AG09319 (cell line): ENCODE measurements at places on chromosomes 1 and 21.

DNA sequence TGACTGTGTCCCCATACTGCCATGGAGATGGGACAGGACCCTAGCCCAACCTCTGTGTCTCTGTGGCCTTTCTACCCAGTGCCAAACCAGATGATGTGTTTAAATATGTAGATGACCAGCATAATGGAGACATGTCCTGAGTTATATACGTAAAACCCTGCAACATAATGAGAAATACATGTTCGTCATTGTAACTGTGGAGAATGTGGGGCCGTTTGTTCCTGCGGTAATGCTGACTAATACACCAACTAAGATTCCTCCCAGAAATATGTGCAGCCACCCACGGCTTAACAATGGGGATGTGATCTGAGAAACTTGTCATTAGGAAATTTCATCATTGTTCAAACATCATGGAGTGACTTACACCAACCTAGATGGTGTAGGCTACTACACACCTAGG, 71.7 kb upstream of the SIM2 start:
- DNase-seq = no peak

- no peak for DNase-seq
These were observed 36.6 kb downstream of the RIMS3 start for GRCh38 chr1:40628903-40629292.

DNA sequence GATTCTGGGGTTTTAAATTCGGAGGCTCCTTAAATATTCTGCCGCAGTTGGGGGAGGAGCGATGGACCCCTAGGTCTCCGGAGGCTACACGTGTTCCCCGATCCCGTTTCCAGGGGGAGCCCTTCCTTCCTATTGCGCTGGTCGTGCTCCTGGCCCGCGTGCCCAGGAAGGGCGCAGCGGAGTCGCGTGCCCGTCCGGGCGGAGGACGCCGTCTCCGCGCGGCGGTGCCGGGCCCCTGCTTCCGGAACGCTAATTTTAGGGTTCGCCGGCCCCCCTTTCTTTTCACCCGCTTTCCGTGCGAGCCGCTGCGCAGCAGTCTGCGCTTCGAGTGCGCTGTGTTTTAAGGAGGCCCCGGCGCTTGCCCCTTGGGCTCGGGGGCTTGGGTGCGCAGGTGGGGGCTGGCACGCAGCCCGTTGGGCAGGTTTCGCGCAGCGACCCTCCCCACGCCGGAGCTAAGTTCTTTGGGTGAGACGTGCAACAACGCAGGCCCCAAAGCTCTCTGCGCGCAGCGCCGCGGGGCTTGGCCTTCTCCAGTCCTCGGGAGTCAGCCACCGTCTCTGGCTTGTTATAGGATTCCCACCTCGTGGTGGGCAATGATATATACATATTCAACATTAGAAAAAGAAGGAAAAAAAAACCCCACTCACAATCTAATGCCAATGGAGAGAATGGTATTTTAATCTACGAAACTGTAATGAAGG, 43.5 kb upstream of the DNAJC6 start:
- no peak for DNase-seq

GRCh38 chr1:23868557-23869016, 497 bp upstream of the FUCA1 start:
- no peak for DNase-seq

- no peak for DNase-seq
These were observed 117.6 kb downstream of the CASZ1 start for GRCh38 chr1:10678852-10679251.

GRCh38 chr1:11564237-11564636, 85.3 kb downstream of the DISP3 start:
- no peak for DNase-seq

DNA sequence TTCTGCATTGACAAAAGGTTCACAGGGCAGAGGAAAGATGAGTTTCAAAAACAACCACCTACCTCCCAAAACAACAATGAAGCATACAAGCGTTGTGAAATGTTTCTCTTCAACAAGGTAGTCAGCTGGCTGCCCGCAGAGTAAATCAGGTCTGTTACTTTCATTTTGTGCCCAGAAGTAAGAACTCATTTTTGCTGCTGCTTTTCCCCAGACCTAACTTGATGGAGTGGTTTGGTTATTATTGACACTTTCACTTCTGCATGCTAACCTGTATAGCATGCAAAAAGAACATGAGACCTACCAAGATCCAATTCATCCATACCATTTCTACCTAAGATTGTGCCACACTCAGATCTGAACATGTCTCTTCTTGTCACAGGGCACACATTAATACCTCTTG, 1.3 kb downstream of the SLC9C2 start:
- no peak for DNase-seq

DNA sequence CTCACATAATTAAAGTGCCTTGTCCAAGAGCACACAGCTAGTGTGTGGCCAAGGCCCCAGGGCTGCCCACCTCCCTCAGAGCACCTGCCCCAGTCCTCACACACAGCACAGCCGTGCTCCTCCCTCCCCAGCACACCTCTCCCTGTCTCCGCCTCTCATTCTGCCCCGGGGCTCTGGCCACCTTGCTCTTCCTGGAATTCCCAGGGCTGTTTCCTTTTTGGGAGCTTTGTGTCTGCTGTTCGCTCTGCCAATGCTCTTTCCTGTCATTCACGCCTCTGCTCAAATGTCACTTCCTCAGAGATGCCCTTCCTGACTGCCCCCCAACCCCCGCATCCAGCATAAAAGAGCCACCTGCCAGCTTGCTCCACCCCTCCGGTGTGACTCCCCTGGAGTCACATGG, 13.3 kb downstream of the SLC6A17 start:
- DNase-seq = no peak
